ENCODE measurements at places on chromosomes 3 and 15. TPM values are rescaled to one million over a fixed set of nuclear protein-coding genes. Genes with fewer than 3 reads are reported as not detected.

- H3K4me1 ChIP-seq = no peaks in the 10 kb centered on the region
- H3K27me3 ChIP-seq = no peaks in the 10 kb centered on the region
- H3K36me3 ChIP-seq = no peaks in the 10 kb centered on the region
- H3K4me3 ChIP-seq = no peak overlapping the region
- no peak overlapping the region for H3K27ac ChIP-seq
These were observed 2.2 kb downstream of the AADAC start for GRCh38 chr3:151816091-151816604.

DNA sequence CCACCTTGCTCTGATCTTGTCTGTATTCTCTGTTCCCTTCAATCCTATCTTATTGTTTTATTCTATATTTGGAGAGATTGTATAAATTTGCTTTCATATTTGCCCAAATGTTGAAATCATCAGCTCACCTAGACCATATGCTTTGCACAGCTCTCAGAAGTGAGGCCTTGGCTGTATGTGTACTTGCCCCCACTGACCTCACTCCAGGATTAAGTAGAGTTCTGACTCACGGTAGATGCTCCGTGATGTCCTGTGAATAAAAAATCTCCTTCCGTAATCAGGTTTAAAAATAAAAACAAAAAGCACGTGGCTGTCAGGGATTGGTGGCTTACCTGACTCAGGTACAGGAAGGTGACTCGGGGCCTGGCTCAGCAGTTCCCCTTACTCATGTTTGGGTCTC, 162.2 kb downstream of the RYR3 start:
- no peak overlapping the region for H3K27ac ChIP-seq
- H3K27me3 ChIP-seq = no peaks in the 10 kb centered on the region
- peaks cover 2% of the 10 kb centered on the region for H3K36me3 ChIP-seq
- H3K4me3 ChIP-seq = no peak overlapping the region
- no peak for DNase-seq
- H3K4me1 ChIP-seq = no peaks in the 10 kb centered on the region

- DNase-seq = no peak
- 0 out of 2 replicates have a peak, but pooled peaks cover 2% of the 10 kb centered on the region for H3K36me3 ChIP-seq
- 0 out of 2 replicates have a peak, but pooled peaks cover 1% of the 10 kb centered on the region for H3K27me3 ChIP-seq
- no peak overlapping the region for H3K27ac ChIP-seq
These were observed 3.0 kb downstream of the KLF13 start for GRCh38 chr15:31329640-31330010.

- DNase-seq = no peak
- no peaks in the 10 kb centered on the region for H3K4me1 ChIP-seq
- H3K27me3 ChIP-seq = peaks cover 4% of the 10 kb centered on the region
These were observed 1.0 kb upstream of the LAMP3 start for GRCh38 chr3:183163563-183163962.

DNA sequence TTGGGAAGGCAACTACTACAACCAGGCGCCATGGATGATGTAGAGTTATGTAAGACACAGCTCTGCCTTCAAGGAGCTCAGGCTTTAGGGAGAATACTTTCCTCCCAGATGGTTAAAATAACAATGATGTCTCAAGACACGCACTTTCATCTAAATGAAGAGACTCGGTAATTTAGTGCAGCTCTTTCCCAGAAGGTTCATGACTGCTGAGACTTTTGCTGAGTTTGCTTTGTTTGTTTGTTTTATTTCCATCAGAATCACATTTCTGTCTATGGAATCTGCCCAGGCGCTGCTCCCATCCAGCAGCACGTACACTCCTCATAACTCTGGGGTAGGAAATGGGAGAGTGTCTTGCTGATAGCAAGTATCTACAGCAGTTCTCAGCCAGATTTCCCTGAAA, 33.9 kb upstream of the MEX3B start:
- no peaks in the 10 kb centered on the region for H3K36me3 ChIP-seq
- H3K27ac ChIP-seq = no peak overlapping the region
- H3K4me1 ChIP-seq = no peaks in the 10 kb centered on the region
- DNase-seq = no peak
- no peaks in the 10 kb centered on the region for H3K27me3 ChIP-seq
- no peak overlapping the region for H3K4me3 ChIP-seq

GRCh38 chr3:152818027-152818426, 16.9 kb upstream of the P2RY1 start:
- H3K36me3 ChIP-seq = no peaks in the 10 kb centered on the region
- no peak overlapping the region for H3K27ac ChIP-seq
- DNase-seq = no peak
- H3K4me1 ChIP-seq = no peaks in the 10 kb centered on the region
- no peak overlapping the region for H3K4me3 ChIP-seq

- no peak for DNase-seq
- no peak overlapping the region for H3K4me3 ChIP-seq
- no peak overlapping the region for H3K27ac ChIP-seq
- no peaks in the 10 kb centered on the region for H3K36me3 ChIP-seq
- no peaks in the 10 kb centered on the region for H3K27me3 ChIP-seq
- H3K4me1 ChIP-seq = no peaks in the 10 kb centered on the region
These were observed 380.8 kb upstream of the NDN start for GRCh38 chr15:24067733-24068501.

- no peaks in the 10 kb centered on the region for H3K27me3 ChIP-seq
- H3K27ac ChIP-seq = no peak overlapping the region
- H3K4me1 ChIP-seq = peaks cover 3% of the 10 kb centered on the region
These were observed 19.2 kb downstream of the UBP1 start for GRCh38 chr3:33420966-33421365.

FAIM gene
- total RNA-seq = 11.0 TPM

TRIM42 gene
- not detected for total RNA-seq

TRAK1 gene
- 30.6 TPM for total RNA-seq

MEX3B gene
- total RNA-seq = 10.4 TPM

All from H9 (cell line).